ENCODE measurements at places on chromosomes 13 and 19.

GRCh38 chr19:58356766-58357480 is 3.6 kb upstream of the A1BG start:
- H3K4me1 ChIP-seq, result peaks cover 31% of the 10 kb centered on the region
- H3K4me3 ChIP-seq, result peak overlapping the region; percentile 68
- H3K27me3 ChIP-seq, result no peaks in the 10 kb centered on the region
- H3K36me3 ChIP-seq, result peaks cover 8% of the 10 kb centered on the region

- H3K27me3 ChIP-seq, result peaks cover 47% of the 10 kb centered on the region
- peak overlapping the region; percentile 56 for H3K4me3 ChIP-seq
- H3K4me1 ChIP-seq, result peaks cover 29% of the 10 kb centered on the region
- no peaks in the 10 kb centered on the region for H3K36me3 ChIP-seq
- peak overlapping the region; percentile 32 for H3K27ac ChIP-seq
Observed at GRCh38 chr19:2495651-2496316, 19.9 kb downstream of the GADD45B start.

GRCh38 chr13:50994651-50995050 is 85.1 kb downstream of the RNASEH2B start:
- H3K4me1 ChIP-seq, result peaks cover 20% of the 10 kb centered on the region
- H3K27me3 ChIP-seq, result no peaks in the 10 kb centered on the region
- no peak overlapping the region for H3K4me3 ChIP-seq
- no peak for ATAC-seq
- no peak overlapping the region for H3K27ac ChIP-seq
- H3K36me3 ChIP-seq, result no peaks in the 10 kb centered on the region

- H3K36me3 ChIP-seq, result no peaks in the 10 kb centered on the region
- no peak for ATAC-seq
- no peaks in the 10 kb centered on the region for H3K27me3 ChIP-seq
- no peaks in the 10 kb centered on the region for H3K4me1 ChIP-seq
- no peak overlapping the region for H3K4me3 ChIP-seq
- H3K27ac ChIP-seq, result no peak overlapping the region
Observed at GRCh38 chr13:73492811-73493210, 434.0 kb downstream of the KLF5 start.

GRCh38 chr13:112928972-112929782 is 39.8 kb upstream of the MCF2L start:
- no peak overlapping the region for H3K4me3 ChIP-seq
- no peak for ATAC-seq
- no peaks in the 10 kb centered on the region for H3K4me1 ChIP-seq

DNA sequence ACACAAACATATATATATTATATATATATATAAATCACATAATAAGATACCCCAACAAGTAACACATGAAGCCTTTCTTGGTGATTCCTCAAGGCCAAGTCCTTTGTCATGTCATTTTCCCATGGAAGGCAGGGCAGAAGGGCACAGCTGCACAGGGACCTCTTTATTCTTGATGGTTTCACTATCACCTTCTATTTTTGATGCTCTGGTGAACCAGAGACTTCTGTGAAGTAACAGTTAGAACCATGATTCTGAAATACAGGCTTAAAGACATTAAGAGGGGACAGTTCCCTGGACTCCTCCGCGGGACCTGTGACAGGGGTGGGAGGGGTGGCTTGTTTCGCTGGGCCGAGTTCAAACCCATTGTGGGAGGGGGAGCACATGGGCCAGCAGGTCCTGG is 104.0 kb downstream of the DGKH start:
- no peak overlapping the region for H3K4me3 ChIP-seq
- H3K36me3 ChIP-seq, result no peaks in the 10 kb centered on the region
- H3K27me3 ChIP-seq, result no peaks in the 10 kb centered on the region
- no peaks in the 10 kb centered on the region for H3K4me1 ChIP-seq

GRCh38 chr19:28960986-28961705 is 251.8 kb downstream of the UQCRFS1 start:
- no peaks in the 10 kb centered on the region for H3K27me3 ChIP-seq
- no peak for ATAC-seq
- no peaks in the 10 kb centered on the region for H3K4me1 ChIP-seq
- no peaks in the 10 kb centered on the region for H3K36me3 ChIP-seq
- no peak overlapping the region for H3K27ac ChIP-seq

- no peaks in the 10 kb centered on the region for H3K36me3 ChIP-seq
- H3K4me3 ChIP-seq, result no peak overlapping the region
- peaks cover 14% of the 10 kb centered on the region for H3K4me1 ChIP-seq
- H3K27me3 ChIP-seq, result peaks cover 17% of the 10 kb centered on the region
- no peak overlapping the region for H3K27ac ChIP-seq
- ATAC-seq, result no peak
Observed at GRCh38 chr19:8665468-8666213, 33.0 kb downstream of the ACTL9 start.

- ATAC-seq, result peak; percentile 56
- H3K4me1 ChIP-seq, result peaks cover 4% of the 10 kb centered on the region
- no peaks in the 10 kb centered on the region for H3K27me3 ChIP-seq
- H3K27ac ChIP-seq, result no peak overlapping the region
Observed at GRCh38 chr13:91368676-91369440, 21.4 kb downstream of the MIR17HG start.

DNA sequence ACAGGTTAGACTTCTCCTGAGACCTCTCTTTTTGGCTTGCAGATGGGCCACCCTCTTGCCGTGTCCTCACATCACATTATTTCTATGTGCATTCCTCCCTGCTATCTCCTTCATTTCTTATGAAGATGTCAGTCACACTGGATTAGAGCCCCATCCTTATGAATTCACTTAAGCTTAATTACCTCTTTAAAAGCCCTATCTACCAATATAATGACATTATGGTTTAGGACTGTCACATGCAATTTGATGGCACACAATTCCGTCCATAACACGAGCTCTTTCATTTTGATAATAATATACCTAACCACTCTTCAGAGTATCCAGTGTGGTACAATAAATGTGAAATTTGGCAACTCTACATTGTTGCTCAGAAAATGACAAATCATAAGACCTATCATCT is 1037.3 kb downstream of the DIAPH3 start:
- H3K36me3 ChIP-seq, result no peaks in the 10 kb centered on the region
- H3K4me3 ChIP-seq, result no peak overlapping the region
- H3K27me3 ChIP-seq, result no peaks in the 10 kb centered on the region
- no peak overlapping the region for H3K27ac ChIP-seq
- H3K4me1 ChIP-seq, result no peaks in the 10 kb centered on the region

DNA sequence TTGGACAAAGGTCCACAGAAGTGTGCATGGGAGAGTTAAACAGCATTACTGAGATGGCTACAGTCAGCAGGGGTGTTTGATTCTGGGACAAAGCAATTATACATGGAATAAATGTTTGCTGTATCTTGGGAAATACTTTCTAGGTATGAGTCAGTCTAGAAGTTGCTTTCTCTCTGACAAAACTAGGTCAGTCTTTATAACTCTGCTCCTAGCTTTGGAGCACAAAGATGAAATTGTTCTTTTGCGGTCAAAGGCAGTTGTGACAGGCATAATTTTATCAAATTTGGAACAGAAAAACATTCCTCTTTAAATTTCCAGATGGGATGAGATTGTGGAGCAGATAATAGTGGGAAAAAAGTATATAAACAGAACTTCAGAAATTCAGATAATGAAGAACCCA is 1045.4 kb upstream of the MIR17HG start:
- no peaks in the 10 kb centered on the region for H3K27me3 ChIP-seq
- ATAC-seq, result no peak
- H3K4me3 ChIP-seq, result no peak overlapping the region
- no peak overlapping the region for H3K27ac ChIP-seq
- no peaks in the 10 kb centered on the region for H3K36me3 ChIP-seq
- no peaks in the 10 kb centered on the region for H3K4me1 ChIP-seq

DNA sequence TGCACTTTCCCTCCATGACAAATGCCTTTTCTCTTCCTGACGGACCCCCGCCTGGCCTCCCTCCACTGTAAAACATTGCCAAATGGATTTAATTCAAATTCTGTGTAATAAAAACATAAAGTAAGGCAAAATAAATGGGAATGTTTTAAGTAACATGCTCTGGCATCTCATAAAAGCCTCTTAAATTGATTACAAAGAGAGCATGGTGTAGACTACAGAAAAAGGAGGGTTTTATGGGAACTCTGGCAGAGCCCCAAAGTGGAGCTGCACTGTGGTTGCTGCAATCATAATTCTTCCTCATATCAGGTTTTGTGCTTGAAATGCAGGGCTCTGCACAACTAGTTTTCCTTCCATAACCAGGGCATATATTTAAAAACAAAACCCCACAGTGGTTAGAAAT is 44.3 kb upstream of the SIAH3 start:
- peaks cover 52% of the 10 kb centered on the region for H3K27me3 ChIP-seq
- H3K36me3 ChIP-seq, result no peaks in the 10 kb centered on the region
- H3K4me3 ChIP-seq, result no peak overlapping the region
- H3K4me1 ChIP-seq, result no peaks in the 10 kb centered on the region
- ATAC-seq, result no peak

GRCh38 chr13:112056284-112056727 is 10.6 kb upstream of the SOX1 start:
- no peak for ATAC-seq
- H3K36me3 ChIP-seq, result no peaks in the 10 kb centered on the region
- H3K27me3 ChIP-seq, result peaks cover 86% of the 10 kb centered on the region
- H3K4me1 ChIP-seq, result no peaks in the 10 kb centered on the region

GRCh38 chr19:40614622-40615411 is 13.6 kb downstream of the LTBP4 start:
- H3K36me3 ChIP-seq, result peaks cover 20% of the 10 kb centered on the region
- no peaks in the 10 kb centered on the region for H3K27me3 ChIP-seq

DNA sequence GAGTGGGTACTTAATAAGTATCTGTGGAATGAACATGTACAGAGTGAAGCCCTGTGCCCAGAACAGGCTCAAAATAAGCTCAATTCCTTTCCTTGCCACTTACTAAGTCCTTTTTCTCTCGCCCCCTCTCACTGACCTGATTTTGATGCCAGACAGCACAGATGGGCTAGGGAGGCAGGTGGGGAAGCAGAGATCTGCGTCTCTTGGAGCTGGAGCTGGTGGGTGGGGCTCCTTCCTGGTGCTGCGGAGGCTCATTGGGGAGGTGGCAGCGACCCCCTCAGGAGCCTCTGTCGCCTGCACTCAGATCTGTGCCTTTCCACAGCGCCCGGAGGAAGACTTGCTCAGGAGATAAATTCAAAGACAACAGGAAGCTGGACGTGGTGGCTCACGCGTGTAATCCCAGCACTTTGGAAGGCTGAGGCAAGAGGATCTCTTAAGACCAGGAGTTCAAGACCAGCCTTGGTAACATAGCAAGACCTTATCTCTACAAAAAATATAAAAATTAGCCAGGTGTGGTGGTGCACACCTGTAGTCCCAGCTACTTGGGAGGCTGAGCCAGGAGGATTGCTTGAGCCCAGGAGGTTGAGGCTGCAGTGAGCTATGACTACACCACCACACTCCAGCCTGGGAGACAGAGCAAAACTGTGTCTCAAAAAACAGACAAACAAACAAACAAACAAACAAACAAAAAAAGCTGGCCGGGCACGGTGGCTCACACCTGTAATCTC is 14.6 kb downstream of the AKT2 start:
- no peak for ATAC-seq
- H3K4me3 ChIP-seq, result no peak overlapping the region
- peaks cover 65% of the 10 kb centered on the region for H3K4me1 ChIP-seq

DNA sequence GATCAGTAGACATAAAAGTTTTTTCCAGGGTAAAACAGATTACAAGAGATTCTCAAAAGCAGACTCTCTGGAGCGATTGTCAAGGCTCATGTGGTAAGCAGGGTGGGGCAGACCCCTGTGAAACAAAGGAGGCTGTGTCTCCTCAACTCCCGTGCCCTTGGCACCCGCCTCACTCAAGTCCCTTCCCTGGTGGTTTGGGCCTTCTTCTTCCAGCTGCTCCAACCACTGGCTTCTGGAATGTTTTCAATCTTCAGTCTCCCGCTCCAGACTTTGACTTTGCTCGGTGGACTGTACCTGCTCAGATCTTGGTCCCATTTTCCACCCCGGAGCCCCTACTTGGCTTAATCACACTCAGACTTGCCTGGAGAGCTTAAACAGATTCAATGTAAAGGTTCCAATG is 74.8 kb upstream of the STK24 start:
- peaks cover 12% of the 10 kb centered on the region for H3K27me3 ChIP-seq
- H3K4me1 ChIP-seq, result peaks cover 14% of the 10 kb centered on the region
- ATAC-seq, result no peak
- H3K36me3 ChIP-seq, result no peaks in the 10 kb centered on the region

GRCh38 chr13:113369881-113370280 is 6.0 kb upstream of the GRTP1 start:
- no peak overlapping the region for H3K27ac ChIP-seq
- no peaks in the 10 kb centered on the region for H3K36me3 ChIP-seq
- peaks cover 35% of the 10 kb centered on the region for H3K27me3 ChIP-seq
- no peak overlapping the region for H3K4me3 ChIP-seq
- ATAC-seq, result no peak
- no peaks in the 10 kb centered on the region for H3K4me1 ChIP-seq

DNA sequence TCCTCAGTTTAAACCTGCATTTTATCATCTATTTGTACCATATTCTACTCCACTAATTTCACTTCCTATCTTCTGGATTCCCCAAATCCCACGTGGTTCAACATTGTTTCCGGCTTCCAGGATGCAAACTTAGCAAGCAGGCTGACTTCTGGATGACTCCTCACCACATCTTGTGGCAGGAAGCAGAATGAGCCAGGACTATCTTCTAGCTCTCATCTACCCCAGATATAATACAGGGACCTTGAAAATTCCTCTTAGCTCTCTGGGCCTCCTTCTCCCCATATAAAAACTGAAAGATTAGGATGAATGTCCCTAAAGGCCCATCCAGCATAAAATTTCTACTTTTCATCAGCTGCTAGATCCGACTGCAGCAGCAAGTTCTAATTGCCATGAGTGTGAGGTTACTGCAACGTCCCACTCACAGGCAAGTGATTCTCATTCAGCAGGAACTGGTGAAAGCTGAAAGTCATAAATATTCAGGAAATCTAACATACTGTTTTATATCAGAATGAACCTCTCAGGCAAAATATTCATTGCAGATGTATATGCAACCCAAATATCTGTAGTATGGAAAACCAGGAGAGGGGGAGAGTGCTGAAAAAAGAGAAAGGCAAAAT is 93.4 kb downstream of the KCTD12 start:
- no peak overlapping the region for H3K4me3 ChIP-seq
- H3K4me1 ChIP-seq, result no peaks in the 10 kb centered on the region
- peaks cover 13% of the 10 kb centered on the region for H3K27me3 ChIP-seq
- ATAC-seq, result no peak
- no peak overlapping the region for H3K27ac ChIP-seq

- peaks cover 16% of the 10 kb centered on the region for H3K4me1 ChIP-seq
- peak overlapping the region; percentile 72 for H3K4me3 ChIP-seq
- no peak for ATAC-seq
- no peak overlapping the region for H3K27ac ChIP-seq
- H3K36me3 ChIP-seq, result no peaks in the 10 kb centered on the region
- peaks cover 64% of the 10 kb centered on the region for H3K27me3 ChIP-seq
Observed at GRCh38 chr13:24747248-24748060, 16.5 kb upstream of the RNF17 start.

DNA sequence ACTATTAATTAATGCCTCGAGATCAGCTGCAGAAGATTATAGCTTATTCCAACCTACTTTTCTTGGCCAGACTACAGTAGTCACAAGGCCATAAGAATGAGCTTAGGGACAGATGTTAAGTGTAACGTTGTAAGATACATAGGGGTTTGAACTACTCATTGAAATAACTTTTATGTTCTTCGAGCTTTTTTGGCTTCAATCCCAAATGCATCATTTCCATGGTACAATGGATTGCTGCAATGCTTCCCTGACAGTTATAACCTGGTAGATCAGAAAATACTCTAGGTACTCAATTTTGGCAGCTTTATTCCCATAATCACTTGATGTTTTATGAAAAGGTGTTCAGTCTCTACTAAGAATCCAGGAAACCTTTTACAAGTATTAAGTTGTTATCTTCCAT is 2216.7 kb upstream of the PCDH20 start:
- H3K36me3 ChIP-seq, result no peaks in the 10 kb centered on the region
- ATAC-seq, result no peak
- no peak overlapping the region for H3K4me3 ChIP-seq

Data from stimulated activated memory B cell treated with anti-CD40 and anti-IgM and Interleukin-4, amounts not matched to agents 10 μg/mL and 1 μg/mL and 100 μg/mL, for 72 hours (primary cell).